Activated CD4-positive, alpha-beta memory T cell treated with anti-CD3 and anti-CD28 coated beads, Interleukin-2, amount 10 ng/mL, durations not matched to agents 7 days and 5 days (primary cell): ENCODE measurements at places on chromosomes 1 and 21. TPM values are rescaled to one million over a fixed set of nuclear protein-coding genes. Genes with fewer than 3 reads are reported as not detected.

Gene SPATA45
- total RNA-seq = not detected

Gene RNF223
- total RNA-seq = not detected

Gene CNR2
- total RNA-seq = 0.08 TPM

Gene FCRL1
- total RNA-seq = not detected

Gene ZBED6
- 19.5 TPM for total RNA-seq

Gene HAPLN2
- not detected for total RNA-seq

Gene A3GALT2
- not detected for total RNA-seq

Gene C2CD2
- total RNA-seq = 5.1 TPM

Gene C1QA
- total RNA-seq = not detected

Gene SYNC
- total RNA-seq = not detected

Gene HCRTR1
- total RNA-seq = not detected

Gene MRPL39
- 36.5 TPM for total RNA-seq

Gene TFAP2E
- total RNA-seq = 0.85 TPM

Gene LRRC39
- total RNA-seq = 0.60 TPM

Gene NUF2
- 69.9 TPM for total RNA-seq

DNA sequence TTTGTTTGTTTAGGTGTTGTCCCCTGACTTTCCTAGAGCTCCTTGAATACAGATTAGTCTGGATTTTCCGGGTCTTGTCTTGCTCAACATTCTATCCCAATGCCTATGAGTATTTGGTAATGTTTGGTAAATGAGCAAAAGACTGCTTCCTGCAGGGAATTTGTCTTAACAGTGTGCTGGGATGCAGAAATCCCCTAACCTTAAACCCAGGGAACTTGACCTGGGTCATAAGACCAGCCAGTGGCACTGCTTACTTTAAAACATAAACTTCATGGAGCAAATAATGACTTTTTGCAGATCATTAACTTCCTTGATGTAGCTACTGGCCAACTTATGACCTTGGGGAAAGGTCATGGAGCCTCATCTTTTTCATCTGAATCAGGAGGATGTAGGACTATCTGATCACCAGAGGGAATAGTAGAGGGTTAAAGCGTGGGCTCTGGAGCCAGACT lies 27.2 kb downstream of the TCEANC2 start:
- no peak overlapping the region for H3K27ac ChIP-seq
- peaks cover 5% of the 10 kb centered on the region for H3K4me1 ChIP-seq
- DNase-seq = no peak
- no peak overlapping the region for H3K4me3 ChIP-seq
- peaks cover 8% of the 10 kb centered on the region for H3K36me3 ChIP-seq

- no peaks in the 10 kb centered on the region for H3K36me3 ChIP-seq
- H3K4me1 ChIP-seq = peaks cover 9% of the 10 kb centered on the region
- no peak overlapping the region for H3K4me3 ChIP-seq
- H3K27me3 ChIP-seq = no peaks in the 10 kb centered on the region
- DNase-seq = no peak
- no peak overlapping the region for H3K27ac ChIP-seq
Measured at GRCh38 chr1:79042117-79042516, 35.6 kb upstream of the ADGRL4 start.

- no peaks in the 10 kb centered on the region for H3K27me3 ChIP-seq
- no peak for DNase-seq
- H3K4me3 ChIP-seq = no peak overlapping the region
- no peak overlapping the region for H3K27ac ChIP-seq
- H3K36me3 ChIP-seq = peaks cover 23% of the 10 kb centered on the region
Measured at GRCh38 chr1:58515794-58516401, 30.6 kb downstream of the OMA1 start.

- H3K27ac ChIP-seq = peak overlapping the region; percentile 97
- H3K36me3 ChIP-seq = peaks cover 37% of the 10 kb centered on the region
- no peaks in the 10 kb centered on the region for H3K27me3 ChIP-seq
- H3K4me3 ChIP-seq = peak overlapping the region; percentile 99
- peaks cover 28% of the 10 kb centered on the region for H3K4me1 ChIP-seq
Measured at GRCh38 chr1:93346421-93346993, 800 bp downstream of the DR1 start.

GRCh38 chr1:229148041-229148671 lies 122.8 kb upstream of the RAB4A start:
- H3K27ac ChIP-seq = no peak overlapping the region
- DNase-seq = no peak

DNA sequence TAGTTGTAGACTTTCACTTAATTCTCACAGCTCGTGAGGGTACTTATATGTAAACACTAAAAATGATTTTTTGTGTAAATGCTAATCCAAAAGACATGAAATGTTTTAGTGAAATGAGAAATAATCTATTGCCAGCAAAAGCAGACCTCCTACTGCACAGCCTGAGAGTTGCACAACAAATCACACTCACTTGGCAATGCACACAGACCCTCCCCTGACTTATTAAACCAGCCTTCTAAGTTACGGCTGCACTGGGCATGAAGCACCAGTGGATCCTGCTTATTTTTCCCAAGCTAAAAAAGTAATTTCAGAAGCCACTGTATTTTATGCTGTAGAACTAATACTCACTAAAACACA lies 10.3 kb downstream of the ERRFI1 start:
- H3K4me3 ChIP-seq = no peak overlapping the region
- no peak overlapping the region for H3K27ac ChIP-seq
- DNase-seq = no peak
- no peaks in the 10 kb centered on the region for H3K4me1 ChIP-seq

GRCh38 chr1:70415882-70416281 lies 4.8 kb downstream of the CTH start:
- H3K27ac ChIP-seq = no peak overlapping the region
- DNase-seq = no peak
- peaks cover 18% of the 10 kb centered on the region for H3K4me1 ChIP-seq

GRCh38 chr1:212774584-212774983 lies 17.0 kb downstream of the NSL1 start:
- peaks cover 54% of the 10 kb centered on the region for H3K36me3 ChIP-seq
- H3K4me1 ChIP-seq = peaks cover 11% of the 10 kb centered on the region
- H3K4me3 ChIP-seq = no peak overlapping the region
- no peak overlapping the region for H3K27ac ChIP-seq
- no peak for DNase-seq

- peaks cover 20% of the 10 kb centered on the region for H3K27me3 ChIP-seq
- no peak within 1 kb of the TSS for H3K27ac ChIP-seq
- H3K36me3 ChIP-seq = no peaks in the 10 kb centered on the region
- H3K4me3 ChIP-seq = peak within 1 kb of the TSS; percentile 70
- peaks cover 12% of the 10 kb centered on the region for H3K4me1 ChIP-seq
Measured at GRCh38 chr1:227947676-227948492, at the start of gene WNT9A. Gene WNT9A, minus strand, starts transcription at chr1:227947932. Its CDS starts 45 bp downstream, at chr1:227947887.

GRCh38 chr1:161117759-161118581 lies at the start of the genes NIT1 and PFDN2:
Gene NIT1, plus strand, starts transcription at chr1:161118105. Its CDS starts 72 bp downstream, at chr1:161118177.
Gene PFDN2, minus strand, starts transcription at chr1:161118037. Its CDS starts 11 bp downstream, at chr1:161118026.
- peak; percentile 89 for DNase-seq
- H3K27me3 ChIP-seq = no peaks in the 10 kb centered on the region
- peaks cover 66% of the 10 kb centered on the region for H3K4me1 ChIP-seq
- peak within 1 kb of the TSS; percentile 93 for H3K4me3 ChIP-seq
- H3K36me3 ChIP-seq = peaks cover 63% of the 10 kb centered on the region
- peak within 1 kb of the TSS; percentile 95 for H3K27ac ChIP-seq

GRCh38 chr21:38438462-38438893 lies 59.8 kb downstream of the ERG start:
- DNase-seq = no peak
- no peaks in the 10 kb centered on the region for H3K27me3 ChIP-seq
- H3K4me1 ChIP-seq = no peaks in the 10 kb centered on the region

- no peaks in the 10 kb centered on the region for H3K4me1 ChIP-seq
- no peak overlapping the region for H3K27ac ChIP-seq
- DNase-seq = no peak
- H3K36me3 ChIP-seq = no peaks in the 10 kb centered on the region
- H3K4me3 ChIP-seq = no peak overlapping the region
- H3K27me3 ChIP-seq = peaks cover 4% of the 10 kb centered on the region
Measured at GRCh38 chr1:22317920-22318243, 133.8 kb upstream of the ZBTB40 start.

DNA sequence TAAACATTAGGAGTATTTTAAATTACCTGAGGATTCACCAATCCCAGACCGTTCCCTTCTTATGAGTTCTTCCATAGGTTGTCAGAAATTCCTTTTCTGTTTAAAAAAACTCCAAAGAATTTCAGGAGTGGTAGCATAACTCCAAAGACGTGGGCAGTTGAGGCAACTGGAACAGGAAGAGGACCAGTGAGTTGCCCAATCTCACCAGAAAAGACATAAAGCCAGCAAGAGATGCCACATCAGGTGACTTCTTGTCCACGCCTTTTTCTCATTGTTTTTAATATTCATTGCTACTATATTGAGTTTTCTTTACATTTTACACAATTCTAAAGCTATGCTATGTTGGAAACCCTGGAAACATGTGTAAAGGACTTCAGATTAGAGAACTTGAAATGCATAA lies 88.1 kb upstream of the JAK1 start:
- H3K4me3 ChIP-seq = no peak overlapping the region
- H3K27ac ChIP-seq = no peak overlapping the region
- no peaks in the 10 kb centered on the region for H3K27me3 ChIP-seq
- H3K36me3 ChIP-seq = no peaks in the 10 kb centered on the region

DNA sequence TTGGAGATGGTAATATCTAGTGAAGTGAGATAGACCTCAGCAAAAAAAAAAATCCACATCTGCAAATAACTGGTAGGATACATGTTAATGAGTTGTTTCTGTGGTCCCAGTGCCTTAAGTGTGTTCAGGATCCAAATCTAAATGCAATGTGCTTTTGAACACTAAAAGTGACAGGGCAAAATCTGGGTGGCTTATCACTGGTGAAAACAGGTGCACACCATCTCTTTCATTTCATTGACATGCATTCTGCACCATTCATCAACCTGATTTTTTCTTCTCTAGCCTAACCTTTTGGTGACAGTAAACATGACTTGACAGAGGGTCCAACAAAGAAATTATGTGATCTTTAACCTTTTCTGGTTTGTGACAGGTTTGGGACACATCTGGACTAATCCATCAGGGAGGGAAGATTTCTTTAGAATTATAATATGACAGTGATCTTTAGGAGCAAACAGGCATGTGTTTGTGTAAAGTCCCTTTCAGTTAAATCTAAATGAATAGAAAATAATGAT lies 201.6 kb upstream of the NEGR1 start:
- H3K4me3 ChIP-seq = no peak overlapping the region
- no peaks in the 10 kb centered on the region for H3K4me1 ChIP-seq
- no peak overlapping the region for H3K27ac ChIP-seq
- H3K36me3 ChIP-seq = no peaks in the 10 kb centered on the region
- no peak for DNase-seq
- no peaks in the 10 kb centered on the region for H3K27me3 ChIP-seq

GRCh38 chr1:30731806-30732276 lies 8.5 kb upstream of the MATN1 start:
- peaks cover 19% of the 10 kb centered on the region for H3K4me1 ChIP-seq
- no peak overlapping the region for H3K27ac ChIP-seq
- H3K4me3 ChIP-seq = no peak overlapping the region
- no peaks in the 10 kb centered on the region for H3K27me3 ChIP-seq

- peak overlapping the region; percentile 21 for H3K4me3 ChIP-seq
- H3K27me3 ChIP-seq = peaks cover 68% of the 10 kb centered on the region
- no peaks in the 10 kb centered on the region for H3K36me3 ChIP-seq
Measured at GRCh38 chr1:39901464-39901713, 328 bp downstream of the MYCL start.

- H3K4me3 ChIP-seq = no peak overlapping the region
- H3K4me1 ChIP-seq = no peaks in the 10 kb centered on the region
- no peak overlapping the region for H3K27ac ChIP-seq
- no peaks in the 10 kb centered on the region for H3K27me3 ChIP-seq
- DNase-seq = no peak
Measured at GRCh38 chr1:219580009-219580676, 32.8 kb downstream of the ZC3H11B start.

DNA sequence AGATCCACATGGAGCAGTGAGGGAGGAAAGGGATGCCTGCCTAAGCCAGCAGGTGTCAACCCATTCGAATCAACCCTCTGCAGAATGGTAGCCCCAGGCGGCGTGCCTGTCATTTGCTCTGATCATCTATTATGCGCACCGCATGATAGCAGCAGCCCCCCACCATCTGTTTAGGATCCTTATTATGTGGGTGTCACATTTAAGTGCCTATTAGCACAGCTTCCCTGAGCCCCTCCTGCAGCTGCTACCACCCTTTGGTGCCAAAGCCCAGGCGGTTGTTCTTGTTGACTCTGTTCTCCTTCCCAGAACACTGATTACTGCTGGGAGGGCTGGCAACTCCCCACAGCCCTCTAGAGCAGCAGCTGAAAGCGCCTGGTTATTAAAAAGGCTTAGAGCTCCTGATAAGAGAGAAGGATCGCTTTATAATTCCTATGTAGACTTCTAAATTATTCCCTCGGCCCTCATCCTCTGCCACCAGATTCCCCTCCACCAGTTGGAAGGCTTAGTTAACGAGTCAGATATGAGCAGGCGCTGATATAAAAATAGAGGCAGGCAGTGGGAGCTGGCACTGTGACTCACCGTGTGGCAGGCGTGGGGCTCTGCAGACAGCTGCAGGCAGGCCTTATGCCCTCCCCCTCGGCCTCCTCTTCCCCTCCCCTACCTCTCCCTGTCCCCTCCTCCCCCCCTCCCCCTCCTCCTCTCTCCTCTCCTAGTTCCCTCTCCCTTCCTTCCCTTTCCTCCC lies 23.0 kb downstream of the ACTA1 start:
- H3K4me3 ChIP-seq = no peak overlapping the region
- H3K27ac ChIP-seq = no peak overlapping the region
- no peak for DNase-seq
- H3K4me1 ChIP-seq = peaks cover 18% of the 10 kb centered on the region
- no peaks in the 10 kb centered on the region for H3K36me3 ChIP-seq

DNA sequence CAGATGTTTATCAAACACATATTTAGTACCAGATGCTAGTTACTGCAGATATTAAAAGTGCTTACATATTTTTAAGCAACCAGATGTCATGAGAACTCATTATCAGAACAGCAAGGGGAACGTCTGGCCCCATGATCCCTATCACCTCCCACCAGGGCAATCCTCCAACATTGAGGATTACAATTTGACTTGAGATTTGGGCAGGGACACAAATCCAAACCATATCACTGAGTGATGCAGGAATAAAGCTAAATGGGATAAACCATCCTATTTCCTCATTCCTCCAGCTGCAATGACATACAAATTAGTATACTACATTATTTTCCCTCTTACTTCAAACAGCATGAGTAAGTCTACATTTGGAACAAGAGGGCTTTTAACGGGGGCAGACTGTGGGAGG lies 3.1 kb upstream of the KCNK2 start:
- no peak overlapping the region for H3K27ac ChIP-seq
- H3K36me3 ChIP-seq = no peaks in the 10 kb centered on the region
- peaks cover 37% of the 10 kb centered on the region for H3K27me3 ChIP-seq
- no peaks in the 10 kb centered on the region for H3K4me1 ChIP-seq

- no peaks in the 10 kb centered on the region for H3K4me1 ChIP-seq
- no peak overlapping the region for H3K4me3 ChIP-seq
- H3K27me3 ChIP-seq = no peaks in the 10 kb centered on the region
- no peak for DNase-seq
Measured at GRCh38 chr1:78339490-78339889, 151.3 kb upstream of the PTGFR start.
